ENCODE measurements at places on chromosomes 4 and X.

DNA sequence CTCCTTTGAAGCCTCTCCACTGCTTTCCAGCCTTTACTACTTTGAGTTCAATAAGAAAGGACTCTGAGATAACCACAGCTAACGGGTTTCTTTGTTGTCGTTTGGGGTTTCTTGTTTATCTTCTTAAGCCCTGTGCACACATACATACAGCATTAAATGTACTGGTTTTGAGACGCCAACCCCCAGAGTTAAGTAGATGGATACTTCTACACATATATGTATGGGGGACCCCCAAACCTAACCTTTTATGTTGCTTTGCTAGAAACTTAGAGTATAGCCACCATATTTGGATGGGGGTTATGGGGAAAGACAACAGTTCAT is 697 bp downstream of the CEP135 start:
- no peak for DNase-seq

DNA sequence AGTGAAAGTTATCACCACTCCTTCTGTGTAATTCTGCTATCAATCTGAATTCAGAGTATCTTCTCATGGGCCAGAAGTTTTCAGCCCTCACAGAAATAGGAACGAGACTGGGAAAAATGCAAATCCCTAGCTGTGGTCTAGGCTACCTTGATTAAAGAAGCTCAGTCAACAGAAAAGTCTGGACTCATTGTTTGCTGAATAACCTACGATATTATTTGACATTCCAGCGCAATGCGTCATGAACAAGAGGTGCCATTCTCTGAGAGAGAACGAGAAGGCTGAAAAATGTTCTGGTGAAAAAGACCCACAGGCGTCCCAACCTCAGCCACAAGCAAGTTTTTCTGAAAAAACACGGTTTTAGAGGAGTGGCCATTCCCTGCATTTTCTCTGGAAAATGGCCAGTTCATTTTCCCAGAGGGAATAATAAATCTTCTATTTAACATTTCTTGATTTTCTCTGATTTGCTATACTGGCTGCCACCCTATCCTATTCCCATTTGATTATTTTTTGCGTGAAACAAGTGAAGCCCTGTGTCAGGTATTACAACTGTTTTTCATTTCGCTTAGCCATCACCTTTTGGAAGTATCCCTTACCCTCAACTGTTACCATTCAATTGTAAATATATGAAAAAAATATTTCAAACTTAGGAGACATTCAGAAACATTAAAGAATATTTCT is 1117.6 kb upstream of the PRKX start:
- no peak for DNase-seq

- peak; percentile 3 for DNase-seq
Measured at GRCh38 chrX:134004084-134004483, 18.7 kb upstream of the GPC3 start.

DNA sequence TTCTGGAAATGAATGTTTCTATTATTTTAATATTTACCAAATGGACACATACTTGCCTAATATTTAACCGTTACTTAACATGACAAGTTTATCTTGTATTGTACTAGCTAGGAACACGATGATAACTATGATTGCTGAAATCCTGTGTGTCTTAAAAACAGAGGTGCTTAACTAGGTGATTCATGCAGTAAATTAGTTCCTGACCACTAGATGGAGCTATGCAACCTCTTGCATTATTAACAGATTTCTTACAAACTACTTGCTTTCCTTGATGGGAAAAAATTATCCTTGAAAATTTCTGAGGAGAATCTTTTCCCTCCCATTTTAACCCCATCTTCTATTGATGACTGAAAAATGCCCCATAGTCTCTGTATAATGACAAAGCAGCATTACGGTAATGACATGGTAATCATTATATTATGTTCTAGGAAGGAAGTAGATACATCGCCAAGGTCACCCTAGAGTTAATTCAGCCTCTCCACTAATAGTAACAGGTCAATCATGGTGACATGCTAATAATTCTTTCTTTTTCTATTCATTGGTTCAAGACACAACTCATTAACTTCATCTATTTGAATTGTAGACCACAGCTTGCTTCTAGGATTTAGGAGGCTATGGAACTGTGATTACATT is 844.2 kb downstream of the RAPGEF2 start:
- peak; percentile 21 for DNase-seq

DNA sequence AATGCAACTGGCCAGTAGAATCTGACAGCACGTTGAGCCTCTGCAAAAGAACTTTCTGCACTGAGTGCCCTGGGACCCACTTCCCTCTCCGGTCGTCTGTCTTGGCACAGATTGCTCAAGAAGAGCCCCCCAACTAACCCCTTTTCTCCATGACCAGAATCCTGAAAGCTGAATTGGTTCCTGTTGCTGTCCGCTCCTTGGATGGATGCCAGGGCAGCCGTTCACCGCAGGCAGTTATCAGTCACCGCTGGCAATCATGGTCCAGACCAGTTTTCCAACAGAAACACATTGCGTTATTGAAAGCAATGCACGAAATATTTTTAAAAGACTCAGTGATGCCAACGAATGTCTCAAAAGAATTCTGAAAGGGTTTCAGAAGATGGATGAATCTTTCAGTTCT is 733.7 kb upstream of the FRG1 start:
- DNase-seq, result no peak

DNA sequence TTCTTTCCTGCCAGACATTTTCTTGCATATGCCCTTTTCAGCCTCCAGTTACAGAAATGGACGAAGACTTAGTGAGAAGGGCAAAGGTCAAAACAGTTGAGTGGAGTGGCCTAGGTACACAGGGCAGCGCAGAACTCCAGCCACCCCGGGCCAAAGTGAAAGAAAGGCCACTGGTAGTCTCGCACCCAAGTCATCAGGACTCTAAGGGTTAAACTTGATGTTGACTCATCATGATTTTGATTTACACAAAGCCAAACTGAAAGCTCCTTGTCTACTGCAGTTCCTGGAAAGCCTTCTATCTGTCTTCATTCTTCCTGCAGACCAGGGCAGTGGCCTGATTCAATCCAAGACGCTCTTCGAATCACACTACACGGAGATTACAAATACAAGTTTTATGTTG is 2.6 kb upstream of the IL13RA1 start:
- DNase-seq, result no peak

GRCh38 chr4:123675567-123675966 is 279.0 kb downstream of the SPRY1 start:
- no peak for DNase-seq

DNA sequence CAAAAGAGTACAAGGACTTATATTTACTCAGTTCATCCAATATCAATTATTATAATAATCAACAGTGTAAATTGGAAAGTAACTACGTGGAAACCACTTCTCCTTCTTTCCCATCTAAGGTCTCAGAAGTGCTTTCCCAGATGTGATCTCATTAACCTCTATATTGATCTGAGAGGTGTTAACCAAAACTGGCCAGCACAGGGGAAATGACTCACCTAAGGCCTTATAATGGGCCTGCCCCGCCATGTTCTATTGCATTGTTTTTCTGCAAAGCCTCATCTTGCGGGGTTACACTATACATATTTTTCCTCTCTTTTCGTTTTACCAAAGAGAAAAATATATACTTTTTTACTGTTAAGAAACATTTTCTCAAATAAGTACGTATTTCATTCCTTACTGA is 20.5 kb downstream of the RAB40A start:
- no peak for DNase-seq

GRCh38 chrX:153190381-153190780 is 11.3 kb downstream of the MAGEA1 start:
- no peak for DNase-seq

DNA sequence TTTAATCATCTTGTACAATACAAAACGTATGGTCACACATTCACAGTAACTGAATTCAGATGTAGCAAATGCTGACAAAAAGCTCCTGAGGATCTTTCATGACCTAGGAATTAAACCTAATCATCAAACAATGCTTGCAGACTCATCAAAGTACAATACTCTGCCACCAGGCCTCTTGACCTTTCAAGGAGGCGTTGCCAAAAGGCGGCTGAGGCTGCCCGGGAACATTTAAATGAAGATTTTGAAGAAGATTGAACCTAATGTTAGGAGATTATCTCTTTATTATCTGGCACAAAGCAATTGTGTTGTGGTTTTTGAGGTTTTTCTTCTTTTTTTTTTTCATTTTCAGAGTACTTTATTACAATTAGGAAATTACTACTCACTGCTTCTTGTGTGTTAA is 340.5 kb downstream of the GALNTL6 start:
- DNase-seq, result no peak

DNA sequence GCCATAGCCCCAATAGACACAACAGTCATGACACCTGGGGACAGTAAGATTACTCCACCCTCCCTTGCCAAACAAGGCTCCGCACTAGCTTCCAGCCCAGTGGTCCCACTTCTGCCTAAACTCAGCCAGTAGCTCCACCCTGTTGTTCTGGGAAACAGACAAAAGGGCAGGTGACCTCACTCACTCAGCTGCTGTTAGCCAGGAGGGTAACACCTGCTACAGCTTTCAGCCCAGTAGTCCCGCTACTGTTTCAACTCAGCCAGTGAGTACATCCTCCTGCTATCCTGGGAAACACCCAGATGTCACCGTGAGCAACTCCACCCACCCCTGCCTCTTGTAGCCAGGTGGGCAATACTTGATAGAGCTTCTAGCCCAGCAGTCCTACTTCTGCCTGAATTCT is 162.7 kb upstream of the CPXCR1 start:
- no peak for DNase-seq
